ENCODE measurements at places on chromosomes 1 and 21.

GRCh38 chr1:19654386-19654785 lies 10.3 kb downstream of the NBL1 start:
- no peak for DNase-seq

- DNase-seq = no peak
These were observed 4.0 kb upstream of the CAP1 start for GRCh38 chr1:40036574-40036973.

GRCh38 chr1:68442006-68442405 lies 7.7 kb downstream of the RPE65 start:
- DNase-seq = no peak

GRCh38 chr1:221071777-221072176 lies 192.5 kb downstream of the HLX start:
- DNase-seq = no peak

DNA sequence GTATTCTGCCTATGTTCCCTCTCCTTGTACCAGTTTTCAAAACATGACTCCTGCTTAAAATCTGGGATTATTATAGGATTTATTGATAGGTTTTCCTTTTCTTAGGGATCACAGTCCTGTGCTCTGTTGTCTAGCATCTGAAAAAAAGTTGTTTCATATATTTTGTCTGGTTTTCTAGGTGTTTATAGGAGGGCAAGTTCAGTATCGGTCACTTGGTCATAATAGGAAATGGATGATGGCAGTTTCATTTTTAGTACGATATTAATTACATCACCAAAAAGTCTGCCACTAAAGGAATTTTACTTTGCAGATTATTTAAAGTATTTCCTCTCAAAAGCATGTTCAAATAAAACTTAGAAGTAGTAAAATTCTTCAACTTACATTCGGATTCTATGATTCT lies 94.4 kb downstream of the RASAL2 start:
- DNase-seq = no peak

DNA sequence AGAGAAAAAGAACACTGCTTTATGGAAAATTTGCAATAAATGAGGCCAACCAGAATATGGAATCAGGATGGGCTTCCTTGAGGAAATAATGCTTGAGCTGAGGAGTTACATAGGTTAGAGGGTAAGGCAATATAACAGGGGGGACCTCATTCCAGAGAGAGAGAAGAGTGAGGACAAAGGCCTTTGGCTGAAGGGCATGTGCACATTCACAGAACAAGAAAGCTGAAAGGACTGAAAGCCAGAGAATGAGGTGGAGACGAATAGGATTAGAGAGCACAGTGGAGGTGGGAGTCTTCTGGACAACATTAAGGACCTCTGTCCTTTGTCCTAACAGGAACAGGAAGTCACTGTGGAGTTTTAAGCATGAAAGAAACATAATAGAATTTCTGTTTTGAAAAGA lies 60.7 kb upstream of the MROH9 start:
- no peak for DNase-seq

GRCh38 chr1:33895976-33896375 lies 32.1 kb downstream of the HMGB4 start:
- DNase-seq = no peak

- DNase-seq = no peak
These were observed 54.1 kb downstream of the B3GALT5 start for GRCh38 chr21:39666681-39667315.

DNA sequence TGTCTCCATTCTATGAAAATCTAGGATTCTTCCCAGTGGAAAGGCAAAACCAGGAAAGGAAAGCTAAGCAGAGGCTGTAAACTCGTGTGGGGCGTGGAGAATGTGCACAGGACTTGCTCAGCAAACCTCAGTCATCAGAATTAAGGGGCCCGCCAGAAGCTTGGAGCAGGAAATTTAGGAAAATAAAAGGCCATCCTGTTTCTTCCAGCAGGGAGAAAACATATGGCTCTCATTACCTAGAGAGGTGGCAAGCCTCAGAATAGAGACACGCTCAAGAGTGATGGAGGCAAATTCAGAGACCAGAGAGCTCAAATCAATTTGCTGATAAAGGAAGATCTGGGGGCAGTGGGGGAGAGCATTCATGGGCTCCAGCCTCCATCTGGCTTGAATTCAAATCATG lies 151.9 kb upstream of the KLHDC7A start:
- no peak for DNase-seq

DNA sequence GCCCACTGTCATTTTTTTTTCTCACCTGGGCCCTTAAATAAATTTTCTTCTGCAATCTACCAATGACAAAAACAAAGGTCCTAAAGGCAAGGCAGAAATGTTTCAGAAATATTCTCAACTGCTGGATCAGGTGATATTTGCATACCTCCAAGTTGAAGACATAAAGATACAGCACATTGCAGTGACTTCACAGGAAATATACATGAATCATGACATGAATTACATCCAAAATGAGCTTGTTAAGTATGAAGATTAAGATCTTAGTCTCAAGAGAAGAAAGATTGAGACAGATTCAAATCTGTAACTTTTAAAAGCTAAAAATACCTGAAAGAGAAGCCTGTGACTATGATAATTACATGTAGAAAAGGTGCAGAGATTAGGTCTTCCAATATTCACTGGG lies 207.8 kb downstream of the SIPA1L2 start:
- DNase-seq = no peak

DNA sequence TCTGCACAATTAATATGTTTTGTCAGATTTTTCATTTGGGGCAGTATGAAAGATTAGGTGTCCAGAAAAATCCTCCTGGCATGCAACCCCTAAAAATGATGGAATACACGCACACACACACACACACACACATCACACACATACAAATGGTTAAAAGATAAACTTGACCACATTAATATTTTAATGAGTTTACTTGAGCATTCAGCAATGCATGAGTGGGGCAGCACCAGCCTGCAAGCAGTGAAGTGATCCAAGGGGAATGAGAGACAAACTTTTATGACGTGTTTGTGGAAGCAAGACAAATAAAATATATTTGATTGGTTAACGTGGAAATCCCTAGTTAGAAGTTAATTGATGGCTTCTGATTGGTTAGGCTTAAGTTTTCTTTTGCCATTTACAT lies 29.1 kb upstream of the SOAT1 start:
- DNase-seq = no peak

GRCh38 chr1:203672346-203672745 lies 45.7 kb downstream of the ATP2B4 start:
- DNase-seq = peak; percentile 40

DNA sequence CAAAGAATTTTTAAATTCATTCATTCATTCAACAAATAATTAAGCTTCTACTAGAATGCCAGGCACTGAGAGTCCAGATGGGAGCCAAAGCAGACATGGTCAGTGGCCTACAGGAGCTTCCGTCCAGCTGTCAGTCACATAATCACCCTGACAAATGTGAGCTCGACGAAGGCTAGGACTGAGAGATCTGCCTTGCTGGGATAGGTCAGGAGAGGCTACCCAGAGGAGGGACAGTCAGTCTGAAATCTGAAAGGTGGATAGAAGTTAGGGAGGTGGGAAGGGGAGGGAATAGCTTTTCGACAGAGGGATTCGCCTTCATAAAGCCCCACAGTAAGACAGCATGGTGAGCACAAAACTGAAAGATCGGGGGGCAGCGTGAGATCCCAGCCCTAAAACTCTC lies 8.3 kb downstream of the EPHX1 start:
- no peak for DNase-seq

DNA sequence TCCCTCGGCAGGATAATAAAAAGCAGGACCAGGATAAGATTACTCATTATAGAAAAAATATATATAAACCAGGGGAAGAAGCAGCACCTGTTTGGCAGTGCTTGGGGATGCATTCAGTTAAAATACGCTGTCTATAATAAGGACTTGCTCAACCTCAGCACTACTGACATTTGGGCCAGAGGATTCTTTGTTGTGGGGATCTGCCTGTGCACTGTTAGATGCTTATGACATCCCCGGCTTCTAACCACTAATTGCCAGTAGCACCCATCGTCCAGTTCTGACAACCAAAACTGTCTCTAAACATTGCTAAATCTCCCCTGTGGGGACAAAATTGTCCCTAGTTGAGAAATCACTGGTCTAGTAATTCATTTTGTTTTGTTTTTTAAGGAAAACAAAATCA lies 242.1 kb downstream of the SLC45A1 start:
- no peak for DNase-seq

GRCh38 chr1:196438329-196438728 lies 169.9 kb downstream of the KCNT2 start:
- DNase-seq = no peak

- no peak for DNase-seq
These were observed 23.0 kb upstream of the PIGC start for GRCh38 chr1:172466795-172467407.

DNA sequence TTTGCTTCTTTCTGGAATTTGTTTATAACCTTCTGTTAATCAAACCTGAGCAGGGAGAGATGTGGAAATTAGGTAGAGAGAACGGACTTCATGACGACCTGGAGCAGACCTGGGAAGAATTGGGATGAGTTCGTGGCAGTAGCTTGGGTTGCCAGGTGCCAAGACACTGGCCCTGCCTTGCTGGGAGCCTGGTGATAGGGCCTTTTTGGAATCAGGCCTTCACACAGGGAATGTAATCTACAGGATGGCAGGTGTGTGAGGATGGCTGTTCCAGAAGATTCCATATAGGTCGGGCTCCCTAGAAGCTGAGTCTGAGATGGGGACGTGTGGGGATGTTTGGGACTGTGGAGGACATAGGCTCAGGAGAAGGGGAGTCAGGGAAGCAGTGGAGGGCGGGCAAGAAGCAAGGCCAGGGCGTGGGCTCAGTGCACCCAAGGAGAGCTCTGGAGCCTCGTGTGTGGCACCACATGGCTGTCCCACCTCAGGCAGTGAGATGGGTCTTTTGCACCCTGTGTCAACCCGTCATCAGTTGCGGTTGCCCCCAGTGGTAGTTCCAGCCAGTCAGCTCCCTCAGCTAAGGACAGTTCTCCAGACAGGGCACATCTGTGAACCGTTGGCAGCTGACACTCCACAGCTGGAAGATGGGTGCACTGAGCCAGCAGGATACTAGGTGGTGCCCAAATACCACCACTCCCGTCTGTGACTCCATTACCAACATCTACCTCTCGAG lies 395.9 kb downstream of the MATN1 start:
- no peak for DNase-seq

All from head of caudate nucleus (tissue), 42 donors.